ENCODE measurements at places on chromosomes 4 and X. TPM values are rescaled to one million over a fixed set of nuclear protein-coding genes. Genes with fewer than 3 reads are reported as not detected.

DNA sequence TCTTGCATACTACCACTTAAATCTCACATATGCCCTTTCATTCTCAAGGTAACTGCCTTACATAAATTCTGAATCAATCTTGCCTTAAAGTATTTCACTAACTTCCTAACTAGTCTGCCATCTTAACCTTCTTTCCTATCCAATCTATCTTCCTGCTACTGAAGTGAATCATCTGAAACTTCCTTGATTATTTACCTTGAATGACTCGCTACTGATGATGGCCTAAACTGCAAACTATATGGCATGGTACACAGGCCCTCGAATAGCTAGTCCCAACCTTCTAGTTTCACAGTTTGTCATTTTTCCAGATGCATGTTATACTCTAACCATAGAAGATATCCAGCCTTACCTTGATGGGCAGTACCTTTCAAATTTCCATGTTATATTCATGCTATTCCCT lies 19.9 kb downstream of the PHKA1 start:
- DNase-seq = no peak

DNA sequence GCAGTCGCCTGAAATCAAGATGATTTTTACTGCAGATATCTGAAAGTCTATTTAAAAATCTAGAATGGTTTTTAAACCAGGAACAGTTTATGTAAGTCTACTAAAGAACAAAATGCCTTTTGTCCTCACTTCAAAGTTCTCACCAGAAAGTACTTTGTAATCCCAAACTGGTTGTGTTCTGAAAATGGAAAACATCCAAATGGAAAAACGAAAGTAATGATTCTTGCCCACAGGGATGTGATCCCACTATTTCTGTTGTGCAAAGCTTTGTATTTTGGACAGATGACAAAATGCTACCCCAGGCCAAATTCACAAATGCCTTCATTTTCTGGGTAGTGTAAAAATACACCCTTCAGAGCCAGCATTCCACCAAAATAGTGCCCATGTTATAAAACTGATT lies 265.5 kb upstream of the FTHL17 start:
- no peak for DNase-seq

GRCh38 chr4:130738233-130738632 lies 1642.3 kb downstream of the C4orf33 start:
- no peak for DNase-seq

The CFAP47 gene
- 0.09 TPM for total RNA-seq

The RNF150 gene
- 18.4 TPM for total RNA-seq

- no peak for DNase-seq
Observed at GRCh38 chr4:144754562-144755410, 108.8 kb downstream of the HHIP start.

All from aorta (tissue), 5 donors.